ENCODE measurements at places on chromosomes 3 and 15.

DNA sequence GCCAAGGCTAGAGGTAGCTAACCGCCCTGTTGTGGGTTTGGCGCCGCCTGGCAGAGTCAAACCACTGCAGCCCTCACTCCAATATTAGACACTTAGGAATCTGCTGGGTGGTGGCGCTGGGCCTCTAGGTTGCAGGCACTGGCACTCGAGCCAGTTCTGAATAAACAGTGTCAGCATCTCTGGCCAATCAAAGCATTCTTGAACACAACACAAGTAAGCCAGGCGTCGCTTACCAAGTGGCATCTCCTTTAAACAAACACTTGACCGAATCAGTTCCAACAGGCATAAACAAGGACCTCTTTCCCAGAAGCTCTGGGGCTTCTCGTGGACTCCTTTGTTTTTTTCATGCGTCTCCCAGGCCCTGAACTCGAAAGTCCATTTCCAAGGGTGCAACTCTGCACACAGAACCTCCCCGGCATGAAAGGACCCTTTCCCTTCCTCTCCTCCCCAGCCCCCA, 82.3 kb downstream of the LRIG1 start:
- no peak for DNase-seq

- DNase-seq, result no peak
These were observed 48.2 kb upstream of the CSPG4 start for GRCh38 chr15:75760704-75761435.

DNA sequence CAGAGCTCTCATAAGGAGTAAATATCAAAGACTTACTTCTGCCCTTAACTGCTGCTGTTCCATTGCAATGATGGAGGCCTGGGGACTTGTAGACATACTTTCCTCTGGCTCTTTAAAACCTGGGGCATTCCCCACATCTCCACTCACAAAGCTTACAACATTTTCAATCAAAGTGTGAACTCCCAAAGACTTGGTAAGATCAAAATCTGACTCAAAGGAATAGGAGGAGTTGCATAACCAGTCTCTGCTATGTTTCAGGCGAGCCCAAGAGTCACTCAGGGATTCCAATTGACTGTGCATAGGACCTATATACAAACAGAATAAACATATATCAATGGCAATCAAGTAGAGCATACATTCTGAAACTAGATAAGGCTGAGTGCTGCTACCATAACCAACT, 101.5 kb downstream of the FBXL22 start:
- DNase-seq, result no peak

GRCh38 chr15:66065325-66065724, 188.2 kb downstream of the MEGF11 start:
- no peak for DNase-seq

DNA sequence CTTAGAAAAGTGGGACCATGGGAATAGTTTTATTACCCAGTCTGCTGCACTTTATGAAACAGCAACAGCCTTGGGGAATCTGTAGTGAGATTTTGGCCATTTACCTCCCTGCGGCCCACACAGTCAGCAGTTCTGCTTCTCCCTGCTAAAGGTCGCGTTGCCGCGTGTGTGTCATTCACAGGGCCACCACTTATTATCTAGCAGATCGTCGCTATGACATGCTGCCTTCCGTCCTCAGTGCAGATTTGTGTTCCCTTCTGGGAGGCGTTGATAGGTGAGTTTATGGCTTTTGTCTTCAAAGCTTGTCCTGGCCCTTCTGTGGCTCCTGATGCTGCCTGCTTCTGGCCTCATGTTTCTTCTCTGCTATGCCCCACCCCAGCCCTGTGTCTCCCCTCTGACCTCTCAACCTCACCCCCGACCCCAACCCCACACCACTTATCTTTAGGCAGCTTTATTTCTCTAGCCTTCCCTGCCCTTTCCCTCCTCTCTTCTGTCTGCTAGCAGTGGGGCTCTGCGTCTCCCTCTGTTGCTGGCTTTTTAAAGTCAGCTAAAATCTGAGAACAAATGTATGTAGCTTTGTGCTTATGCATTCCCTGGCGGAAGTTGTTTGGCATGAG, 30.1 kb downstream of the DIS3L start:
- DNase-seq, result no peak

GRCh38 chr3:157859541-157859940, 246.7 kb downstream of the SHOX2 start:
- no peak for DNase-seq

DNA sequence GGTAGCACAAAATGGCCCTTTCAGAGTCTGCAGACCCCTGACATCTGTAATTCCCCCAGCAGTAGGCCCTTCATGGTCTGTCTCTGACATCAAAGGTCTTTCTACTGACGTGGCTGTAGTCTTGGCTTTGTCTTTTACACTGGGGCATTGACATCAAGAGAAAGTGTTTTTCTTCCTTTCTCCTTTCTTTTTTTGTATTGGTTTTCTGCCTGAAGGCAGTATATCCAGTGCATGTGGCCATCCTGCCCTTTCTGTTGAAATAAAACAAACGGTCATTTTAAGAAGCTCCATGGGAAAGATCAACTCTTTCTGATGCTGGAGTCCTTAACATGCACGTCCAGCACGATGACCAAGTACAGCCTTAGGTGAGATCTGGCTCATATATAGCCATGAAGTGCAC, 106.8 kb upstream of the SAMMSON start:
- DNase-seq, result no peak

GRCh38 chr3:84439476-84439875, 519.3 kb upstream of the CADM2 start:
- no peak for DNase-seq
